ENCODE measurements at places on chromosomes 6 and 20.
A peak's percentile ranks its signal among the peaks of the same experiment; 100 is the strongest.

- peak; percentile 17 for DNase-seq
Measured at GRCh38 chr20:34058831-34059230, 53.2 kb downstream of the EIF2S2 start.

GRCh38 chr6:169921853-169922824 is 170.7 kb downstream of the ERMARD start:
- peak; percentile 64 for DNase-seq

DNA sequence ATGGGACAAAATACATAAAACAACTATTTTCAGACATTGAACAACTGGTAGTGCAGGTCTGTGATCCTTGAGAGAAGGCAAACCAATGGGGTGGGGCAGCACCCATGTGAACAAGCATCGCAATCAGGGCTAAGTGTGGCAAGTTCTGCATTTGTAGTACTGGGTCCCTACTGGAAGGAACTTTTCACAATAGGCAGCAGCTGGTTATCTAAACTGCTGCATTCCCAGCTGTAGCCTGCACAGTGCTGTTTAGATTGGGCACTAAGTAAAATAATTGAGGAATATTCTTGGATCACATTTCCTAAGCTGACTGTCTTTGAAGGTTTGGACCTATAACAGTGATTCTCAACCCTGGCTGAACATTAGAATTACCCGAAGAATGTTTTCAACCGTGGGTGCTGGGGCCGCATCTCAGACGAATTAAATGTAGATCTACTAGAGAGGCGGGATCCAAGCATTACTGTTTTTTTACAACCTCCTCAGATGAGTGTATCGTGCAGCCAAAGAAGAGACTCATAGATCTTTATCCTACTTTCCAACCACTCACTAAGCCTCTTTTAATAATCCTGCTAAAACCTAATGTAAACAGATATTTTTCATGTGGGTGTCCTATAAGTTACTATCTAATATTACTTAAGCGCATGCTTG is 12.4 kb upstream of the MAP3K4 start:
- DNase-seq, result no peak

GRCh38 chr6:156033598-156033997 is 578.0 kb upstream of the NOX3 start:
- DNase-seq, result no peak

GRCh38 chr6:169843110-169843509 is 91.7 kb downstream of the ERMARD start:
- no peak for DNase-seq

- peak; percentile 48 for DNase-seq
Measured at GRCh38 chr20:29443819-29444218, 1813.6 kb upstream of the DEFB115 start.
